ENCODE measurements at places on chromosomes 7 and 10.
A peak's percentile ranks its signal among the peaks of the same experiment; 100 is the strongest.

GRCh38 chr7:47534322-47535034 is 47.4 kb downstream of the TNS3 start:
- no peak for DNase-seq

DNA sequence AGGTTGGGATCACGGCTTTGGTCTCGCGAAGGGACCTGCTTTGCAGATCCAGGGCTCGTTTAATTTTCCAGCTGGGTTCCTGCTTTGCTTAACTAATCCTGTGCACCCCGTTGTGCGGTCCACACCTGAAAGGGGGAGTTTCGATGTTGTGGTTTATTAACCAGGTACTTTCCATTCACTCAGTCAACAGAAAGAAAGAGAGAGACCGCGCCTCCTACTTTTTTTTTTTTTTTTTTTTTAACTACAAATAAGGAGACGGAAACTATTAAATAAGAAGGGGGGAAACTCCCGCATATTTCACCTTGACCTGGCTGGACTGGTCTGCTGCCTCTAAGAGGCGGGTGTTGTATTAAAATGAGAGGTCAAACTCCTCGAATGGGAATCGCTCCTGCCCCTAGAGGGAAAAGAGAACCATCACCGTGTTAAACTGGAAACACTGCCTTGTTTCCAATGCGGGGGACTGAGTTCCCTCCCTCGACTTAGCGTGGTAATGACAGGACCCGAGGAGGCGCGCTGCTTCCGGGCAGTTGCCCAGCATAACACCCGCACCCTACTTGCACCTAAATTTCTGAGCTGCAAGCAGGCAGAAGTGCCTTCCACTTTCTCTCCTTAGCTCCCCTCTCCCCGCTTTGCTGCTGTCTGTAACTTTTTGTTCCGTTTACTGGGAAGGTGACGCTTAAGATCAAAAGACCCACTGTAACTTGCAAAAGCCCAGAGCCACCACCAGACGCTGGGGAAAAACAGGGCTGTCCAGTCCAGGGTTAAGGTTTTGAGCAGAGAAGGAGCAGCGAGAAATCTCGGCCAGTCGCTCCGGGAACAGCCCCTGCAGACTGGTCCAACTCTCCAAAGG is 1.1 kb upstream of the ITGB8 start:
- peak; percentile 70 for DNase-seq

- DNase-seq: no peak
Observed at GRCh38 chr10:384538-385305, 249.5 kb downstream of the ZMYND11 start.

GRCh38 chr7:128163473-128163872 is 77.6 kb upstream of the LEP start:
- DNase-seq: no peak

GRCh38 chr7:893686-894085 is 17.3 kb downstream of the GET4 start:
- no peak for DNase-seq

DNA sequence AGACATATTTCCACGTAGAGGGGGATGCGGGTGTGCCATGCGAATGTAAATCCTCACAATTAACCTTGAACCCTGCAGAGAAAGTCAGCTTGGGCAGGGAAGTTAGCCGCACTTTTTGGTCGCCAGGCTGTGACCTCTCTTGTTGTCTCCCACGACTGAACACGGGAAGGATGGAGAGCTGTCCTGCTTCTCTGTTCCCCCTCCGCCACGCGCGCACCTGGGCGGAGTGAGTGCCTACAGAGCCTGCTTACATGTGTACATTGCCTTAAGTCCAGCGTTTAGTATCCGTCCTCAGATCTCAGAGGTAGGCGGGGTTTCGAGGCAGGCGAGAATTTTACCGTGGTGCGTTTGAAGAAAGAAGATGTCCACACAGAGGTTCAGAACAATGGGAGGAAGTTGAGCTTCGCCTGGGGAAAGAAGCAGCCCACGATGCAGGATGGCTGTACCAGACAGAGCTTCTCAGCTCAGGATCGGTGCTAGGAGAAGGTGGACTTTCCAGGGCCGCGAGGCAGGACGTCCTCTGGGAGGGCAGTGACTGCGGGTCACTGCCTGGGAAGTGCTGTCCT is 482 bp upstream of the ERCC6 start:
- DNase-seq: peak; percentile 30
